COLO829 (cell line): ENCODE measurements at places on chromosomes 1 and 21.

GRCh38 chr1:214565310-214565709 is 13.9 kb upstream of the PTPN14 start:
- DNase-seq, result no peak

GRCh38 chr1:231923491-231924041 is 297.0 kb downstream of the DISC1 start:
- peak; percentile 49 for DNase-seq

GRCh38 chr1:19481826-19482398 is 3.4 kb downstream of the CAPZB start:
- no peak for DNase-seq

GRCh38 chr21:43864962-43865539 is at the start of gene AGPAT3:
Gene AGPAT3 (plus strand): TSS chr21:43865223. CDS start chr21:43959682, 94,459 bp downstream.
- no peak for DNase-seq

DNA sequence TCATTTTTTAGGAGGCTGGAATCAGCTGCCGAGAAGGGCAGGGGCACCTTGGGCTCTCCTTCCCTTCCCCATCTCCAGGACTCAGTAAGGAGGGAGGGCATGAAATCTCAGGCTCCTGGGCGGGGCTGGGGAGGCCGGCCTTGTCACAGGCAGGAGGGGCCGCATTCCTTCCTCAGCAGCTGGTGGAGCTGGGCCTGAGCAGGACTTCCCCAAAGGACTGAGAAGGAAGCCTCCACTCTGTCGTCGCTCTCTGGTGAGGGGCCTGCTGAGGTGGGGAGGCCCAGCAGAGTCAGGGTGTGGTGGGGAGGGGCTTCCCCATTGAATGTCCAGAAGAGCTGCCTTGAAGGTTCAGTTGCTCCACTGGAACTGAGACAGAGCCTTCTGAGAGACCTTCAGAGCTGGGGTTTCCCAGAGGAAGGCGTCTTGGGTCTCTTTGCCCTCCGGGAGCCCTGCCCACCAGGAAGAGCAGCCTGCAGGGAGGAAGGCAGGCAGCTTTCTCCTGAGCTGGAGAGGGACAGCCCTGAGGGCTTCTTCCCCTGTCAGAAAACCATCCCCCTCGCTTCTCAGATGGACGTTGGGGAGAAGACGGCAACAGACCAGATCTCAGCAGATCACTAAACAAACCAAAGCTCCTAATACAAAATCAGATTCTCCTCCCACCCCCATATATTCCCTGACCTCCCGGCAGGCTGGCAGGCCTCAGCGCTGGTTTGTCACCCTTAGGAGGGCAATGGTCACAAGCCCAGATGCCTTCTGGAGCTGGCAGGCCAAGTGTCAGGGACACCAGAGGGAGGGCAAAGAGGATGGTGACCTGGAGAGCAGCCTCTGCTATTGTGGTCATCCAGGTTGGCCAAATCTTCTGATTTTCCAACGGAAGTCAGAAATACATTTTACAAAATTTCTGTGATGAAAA is 10.7 kb downstream of the KCNA10 start:
- DNase-seq, result no peak

DNA sequence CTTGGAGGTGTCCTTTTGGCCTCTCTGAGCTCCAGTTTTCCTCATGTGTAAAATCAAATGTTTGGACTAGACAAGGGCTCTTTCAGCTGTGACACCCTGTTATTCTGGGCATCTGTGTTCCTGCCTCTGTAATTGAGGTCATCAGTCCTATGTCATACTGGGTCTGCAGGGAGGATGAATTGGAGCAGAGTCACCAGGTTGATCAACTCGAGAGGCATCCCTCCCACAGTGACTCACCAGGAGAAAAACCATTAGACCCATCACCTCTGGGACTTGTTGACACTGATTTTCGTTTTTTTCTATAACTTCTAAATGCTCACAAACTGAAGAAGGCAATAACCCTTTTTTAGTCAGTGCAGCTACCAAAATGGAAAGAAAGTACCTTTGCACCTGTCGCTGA is 82.2 kb downstream of the ST6GALNAC5 start:
- no peak for DNase-seq

- no peak for DNase-seq
Observed at GRCh38 chr1:234721476-234722269, 111.7 kb upstream of the IRF2BP2 start.

- no peak for DNase-seq
Observed at GRCh38 chr1:172112576-172112975, 271.3 kb downstream of the DNM3 start.

- DNase-seq, result no peak
Observed at GRCh38 chr21:44530903-44531605, 8.9 kb downstream of the KRTAP10-1 start.

DNA sequence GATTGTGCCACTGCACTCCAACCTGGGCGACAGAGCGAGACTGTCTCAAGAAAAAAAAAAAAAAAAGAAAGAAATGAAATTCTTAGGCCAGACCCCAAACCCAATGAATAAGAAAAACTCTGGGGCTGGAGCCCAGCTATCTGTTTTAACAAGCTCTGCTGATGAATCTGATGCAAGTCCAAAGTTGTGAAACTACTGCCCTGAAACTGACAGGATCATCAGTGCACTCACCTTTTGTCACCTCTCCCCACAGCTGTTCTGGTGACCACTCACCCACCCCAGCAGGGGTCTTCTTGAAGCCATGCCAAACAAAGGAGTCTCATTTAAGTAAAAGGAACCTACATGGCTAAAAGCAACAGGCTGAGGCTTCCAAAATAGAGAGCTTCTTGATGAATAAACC is 8.4 kb downstream of the PABPC4 start:
- no peak for DNase-seq

DNA sequence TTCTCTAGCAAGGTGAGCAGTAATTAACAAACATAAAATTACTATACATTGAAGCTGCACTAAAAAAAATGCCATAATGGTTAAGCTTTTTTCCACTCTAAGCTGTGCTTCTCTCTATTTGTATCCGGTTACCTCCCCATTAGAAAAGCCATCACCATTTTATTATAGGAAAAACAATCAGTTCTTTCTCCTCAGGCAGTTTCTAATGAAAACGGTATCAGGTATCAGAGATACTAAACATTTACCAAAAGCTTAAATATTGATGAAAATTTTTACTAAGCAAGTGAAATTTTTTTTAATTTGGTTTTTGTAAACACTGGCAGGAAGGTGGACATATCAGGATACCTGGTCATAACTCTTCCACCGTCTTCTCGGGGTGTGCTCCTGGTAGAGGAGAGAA is 14.2 kb downstream of the NTPCR start:
- no peak for DNase-seq

- DNase-seq, result no peak
Observed at GRCh38 chr1:21337010-21337437, 46.8 kb upstream of the ECE1 start.

DNA sequence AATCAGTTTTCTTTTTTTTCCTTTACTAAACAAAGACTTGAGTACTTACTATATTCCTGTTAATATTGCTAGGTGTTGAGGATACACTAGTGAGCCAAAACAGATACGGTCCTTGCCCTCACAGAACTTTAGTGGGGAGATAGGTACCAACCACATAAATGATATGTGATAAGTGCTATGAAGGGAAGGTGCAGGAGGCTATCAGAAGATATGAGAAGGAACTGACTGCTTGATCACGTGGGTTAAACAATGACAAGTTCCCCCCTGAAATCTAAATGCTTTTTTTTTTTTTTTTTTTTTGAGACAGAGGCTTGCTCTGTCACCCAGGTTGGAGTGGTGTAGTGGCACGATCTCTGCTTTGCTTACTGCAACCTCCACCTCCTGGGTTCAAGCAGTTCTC is 25.0 kb downstream of the RBM15 start:
- no peak for DNase-seq

GRCh38 chr1:25699500-25700143 is 83.0 kb downstream of the MAN1C1 start:
- DNase-seq, result no peak

- no peak for DNase-seq
Observed at GRCh38 chr1:185467122-185467521, 150.1 kb upstream of the IVNS1ABP start.

DNA sequence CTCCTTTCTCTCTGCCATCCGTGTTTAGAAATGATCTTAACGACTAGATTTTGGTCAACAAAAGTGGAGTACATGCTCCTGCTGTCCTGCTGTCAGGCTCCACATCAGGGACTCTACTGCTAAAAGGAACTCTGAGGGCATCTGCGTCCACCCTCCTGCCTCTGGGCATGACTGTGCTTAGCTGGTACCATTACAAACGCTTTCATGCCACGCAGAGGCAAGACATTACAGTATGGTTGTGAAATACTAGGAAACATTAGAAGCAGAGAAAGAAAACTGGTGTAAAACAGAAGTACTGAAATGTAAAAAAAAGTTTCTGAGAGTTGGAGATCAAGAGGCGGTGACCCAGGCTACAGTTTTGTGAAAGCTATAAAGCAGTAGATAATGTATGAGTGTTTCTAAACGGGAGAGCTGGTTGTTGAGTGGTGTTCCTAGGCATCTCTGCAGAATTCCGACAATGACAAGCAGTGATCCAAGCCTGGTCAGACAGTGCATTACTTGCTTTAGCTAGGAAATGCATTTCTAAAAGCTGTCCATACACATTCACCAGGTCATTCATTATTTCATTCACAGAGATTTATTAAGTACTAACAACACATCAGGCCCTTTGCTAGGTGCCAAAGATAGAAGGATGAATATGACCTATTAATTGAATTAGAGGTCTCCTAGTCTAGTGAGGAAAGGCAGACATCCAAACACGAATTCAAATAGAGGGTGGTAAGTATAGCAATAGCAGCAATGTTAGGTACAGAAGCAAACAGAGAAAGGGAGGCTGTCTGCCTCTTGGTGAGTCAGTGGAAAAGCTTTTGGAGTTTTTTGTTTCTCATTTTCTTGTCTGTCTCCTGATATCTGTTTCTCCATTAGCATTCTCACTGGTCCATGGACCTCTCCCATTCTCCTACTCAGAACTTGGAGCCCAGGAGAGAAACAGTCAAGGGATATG is 401.9 kb downstream of the LMO4 start:
- no peak for DNase-seq

DNA sequence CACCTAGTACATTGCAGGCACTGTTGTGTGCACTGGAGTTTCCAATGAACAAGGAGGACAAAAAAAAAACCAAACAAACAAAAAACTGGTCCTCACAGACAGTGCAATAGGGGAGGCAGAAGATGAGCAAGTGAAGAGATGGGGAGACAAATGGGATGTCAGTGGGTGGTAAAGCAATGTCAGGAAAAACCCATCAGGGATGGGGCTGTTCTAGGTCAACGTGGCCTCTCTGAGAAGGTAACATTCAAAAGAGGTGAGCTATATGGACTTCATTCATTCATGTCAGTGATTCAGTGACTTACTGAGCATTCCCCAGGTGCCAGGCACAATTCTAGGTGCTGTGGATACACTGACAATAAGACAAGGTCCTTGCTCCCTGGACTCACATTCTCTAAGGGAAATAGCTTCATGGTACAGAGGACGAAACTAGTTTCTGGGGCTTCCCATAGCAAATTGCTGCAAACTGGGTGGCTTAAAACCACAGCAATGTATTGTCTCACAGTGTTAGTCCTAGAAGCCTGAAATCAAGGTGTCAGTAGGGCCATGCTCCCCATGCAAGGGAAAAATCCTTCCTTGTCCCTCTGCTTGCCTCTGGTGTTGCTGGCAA is 140.5 kb upstream of the KLHDC7A start:
- DNase-seq, result no peak

DNA sequence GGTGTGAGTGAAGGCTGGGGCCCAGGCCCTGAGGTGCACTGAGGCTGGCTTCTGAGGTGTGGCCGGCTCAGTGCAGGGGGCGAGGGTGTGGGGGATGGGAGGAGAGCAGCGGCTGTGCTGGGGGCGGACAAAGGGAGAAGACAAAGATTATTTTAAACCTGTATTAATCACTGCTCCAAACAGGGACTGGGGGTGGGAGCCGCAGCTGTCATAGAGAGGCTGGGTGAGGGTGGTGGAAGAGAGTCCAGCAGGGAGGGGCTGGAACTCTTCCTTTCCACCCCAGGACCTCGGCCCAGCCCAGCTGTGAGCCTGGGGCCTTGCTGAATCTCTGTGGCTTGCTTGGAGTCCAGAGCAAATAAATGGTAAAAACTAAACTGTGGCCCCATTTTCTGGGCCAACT is 106.9 kb downstream of the KCND3 start:
- DNase-seq, result no peak

DNA sequence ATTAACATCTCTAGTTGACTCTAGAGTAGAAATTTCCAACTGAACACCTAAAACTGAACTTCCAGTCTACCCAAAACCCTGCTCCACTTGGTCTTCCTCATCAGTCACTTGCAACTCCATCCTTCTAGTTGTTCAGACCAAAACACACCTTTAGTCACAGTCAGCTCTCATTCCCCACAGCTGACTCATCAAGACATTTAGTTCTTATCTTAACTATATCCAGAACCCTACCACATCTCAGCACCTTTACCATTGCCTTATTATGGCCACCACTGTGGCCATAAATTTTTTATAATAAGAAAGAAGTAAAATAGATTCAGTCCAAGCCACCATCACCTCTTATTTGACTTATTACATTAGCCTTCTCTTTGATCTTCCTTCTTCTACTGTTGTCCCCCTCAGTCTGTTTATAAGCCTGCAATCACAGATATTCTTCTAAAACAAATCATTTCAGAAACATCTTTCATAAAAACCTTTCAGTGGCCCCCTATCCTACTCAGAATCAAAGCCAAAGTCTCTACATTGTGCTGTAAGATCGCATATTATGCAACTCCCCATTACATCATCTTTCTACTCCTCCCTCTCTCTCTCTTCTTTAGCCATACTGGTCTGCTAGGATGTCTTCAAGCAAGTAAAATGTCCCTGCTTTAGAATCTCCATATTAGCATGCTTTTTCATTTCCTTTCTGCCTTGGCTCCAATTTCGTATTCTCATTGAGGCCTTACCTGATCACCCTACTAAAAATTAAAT is 275.9 kb downstream of the LRRC40 start:
- no peak for DNase-seq

GRCh38 chr1:3442331-3442730 is 12.1 kb upstream of the ARHGEF16 start:
- no peak for DNase-seq

- peak; percentile 21 for DNase-seq
Observed at GRCh38 chr1:73782901-73783300, 415.1 kb downstream of the LRRIQ3 start.

GRCh38 chr1:36178471-36179219 is 22.7 kb downstream of the MAP7D1 start:
- DNase-seq, result no peak

- no peak for DNase-seq
Observed at GRCh38 chr1:1206966-1207531, 657 bp upstream of the TNFRSF18 start.

DNA sequence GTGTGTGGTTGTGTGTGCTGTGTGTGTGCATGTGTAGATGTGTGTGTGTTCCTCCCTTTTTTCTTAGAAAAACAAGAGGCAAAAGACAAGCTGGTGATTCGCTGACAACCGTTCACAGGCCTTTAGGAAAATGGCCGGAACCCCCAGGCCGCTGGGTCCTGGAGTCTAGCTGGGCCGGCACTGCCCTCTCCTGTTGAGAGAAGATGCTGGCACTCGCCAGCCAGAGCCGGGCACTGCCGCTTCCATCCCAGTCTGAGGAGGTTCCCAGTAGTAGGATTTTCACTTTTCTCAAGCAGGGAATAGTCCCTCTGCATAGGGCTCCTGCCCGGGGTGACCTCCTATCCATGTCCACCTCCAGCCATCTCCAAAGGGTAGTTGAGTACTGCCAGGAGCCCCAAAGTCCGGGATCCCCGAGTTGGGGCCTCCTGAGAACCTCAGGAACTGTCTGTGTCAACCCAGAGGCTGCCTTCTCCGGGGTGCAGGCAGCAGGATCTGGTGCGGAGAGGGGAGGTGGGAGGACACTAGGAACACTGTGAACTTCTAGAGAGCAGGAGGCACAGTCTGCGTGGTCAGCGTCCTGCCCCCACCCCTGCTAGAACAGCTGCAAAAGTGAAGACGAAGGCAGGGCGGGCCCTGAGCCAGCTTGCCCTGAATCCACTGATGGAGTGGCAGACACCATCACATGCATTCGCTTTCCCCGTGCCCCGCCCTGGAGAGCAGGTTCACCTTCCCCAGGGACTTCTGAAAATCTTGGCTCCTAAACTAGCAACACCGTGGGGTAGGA is 44.1 kb upstream of the ARHGEF16 start:
- DNase-seq, result peak; percentile 72
